ENCODE measurements at places on chromosomes 12 and 14.

DNA sequence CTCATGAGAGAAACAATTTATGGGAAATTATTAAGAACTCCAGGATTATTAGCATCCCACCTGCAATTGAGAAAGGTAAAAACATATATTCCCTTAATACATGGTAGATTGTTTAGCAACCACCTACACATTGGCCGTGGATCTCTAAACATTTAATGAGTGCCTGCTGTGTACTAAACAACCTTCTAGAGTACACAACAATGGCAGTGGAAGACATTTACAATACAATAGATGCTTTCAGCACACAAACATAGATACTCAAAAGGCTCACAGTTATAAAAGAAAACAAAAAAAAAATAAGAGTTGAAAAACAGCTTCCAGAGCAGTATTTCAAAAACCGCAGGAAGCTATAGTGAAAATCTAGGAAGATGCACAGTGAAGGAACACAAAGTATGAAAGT, 382.9 kb downstream of the SYT1 start:
- DNase-seq = no peak

- DNase-seq = peak; percentile 60
These were observed 56.3 kb downstream of the SPTB start for GRCh38 chr14:64823305-64823861.

GRCh38 chr12:34126239-34126641, 103.9 kb downstream of the ALG10 start:
- no peak for DNase-seq

GRCh38 chr12:130266751-130267150, 70.9 kb upstream of the PIWIL1 start:
- DNase-seq = no peak

GRCh38 chr12:53994264-53995001, 5.5 kb upstream of the HOXC9 start:
- no peak for DNase-seq

DNA sequence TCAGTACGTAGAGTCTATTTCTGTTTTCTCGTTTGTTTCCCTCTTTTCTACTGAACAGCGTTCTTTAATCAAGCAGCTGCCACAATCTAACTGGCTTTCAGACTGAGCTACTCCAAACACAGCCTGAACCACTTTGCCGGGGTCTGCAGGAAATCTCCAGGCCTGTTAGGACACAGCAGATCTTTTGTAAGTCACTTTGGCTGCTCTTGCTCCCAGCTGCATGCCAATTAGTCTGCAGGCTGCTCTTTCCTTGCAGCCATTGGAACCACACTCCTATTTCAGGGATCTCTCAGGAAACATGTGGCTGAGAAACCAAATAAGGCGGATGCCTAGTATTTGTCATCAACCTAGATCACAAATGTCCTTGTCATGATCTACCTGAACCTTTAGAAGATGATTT, 73.6 kb downstream of the TMTC1 start:
- DNase-seq = no peak
